Activated CD4-positive, alpha-beta T cell treated with anti-CD3 and anti-CD28 coated beads for 36 hours (primary cell): ENCODE measurements at places on chromosomes 12 and 14. TPM values are rescaled to one million over a fixed set of nuclear protein-coding genes. Genes with fewer than 3 reads are reported as not detected.

DNA sequence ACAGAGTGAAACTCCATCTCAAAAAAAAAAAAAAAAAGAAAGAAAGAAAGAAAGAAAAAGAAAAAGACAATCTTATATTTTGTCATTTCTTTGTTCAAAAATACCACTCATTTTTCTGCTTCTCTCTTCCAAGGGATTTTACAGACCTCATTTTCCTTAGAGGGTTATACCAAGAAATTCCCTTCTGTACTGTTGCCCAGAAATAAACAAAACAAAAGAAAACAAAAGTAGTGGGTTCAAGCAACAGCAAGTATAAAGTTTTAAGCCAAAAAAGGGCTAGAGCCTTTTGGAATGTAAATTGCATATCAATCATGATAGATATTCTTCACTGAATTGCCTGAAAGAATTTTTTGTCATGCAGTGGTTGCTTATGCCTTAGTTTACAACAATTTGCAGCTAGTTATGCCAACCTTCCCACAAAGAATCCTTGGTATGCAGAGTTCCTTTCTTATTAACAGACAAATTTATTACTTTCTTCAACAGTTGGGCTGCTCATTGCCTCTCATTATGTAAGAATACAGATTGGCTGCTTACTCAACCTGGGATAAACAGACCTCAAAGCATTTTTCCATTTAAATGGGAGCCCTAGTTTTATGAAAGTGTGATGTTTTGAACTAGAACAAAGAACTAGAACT, 129.1 kb upstream of the PPFIA2 start:
- no peak for DNase-seq

DNA sequence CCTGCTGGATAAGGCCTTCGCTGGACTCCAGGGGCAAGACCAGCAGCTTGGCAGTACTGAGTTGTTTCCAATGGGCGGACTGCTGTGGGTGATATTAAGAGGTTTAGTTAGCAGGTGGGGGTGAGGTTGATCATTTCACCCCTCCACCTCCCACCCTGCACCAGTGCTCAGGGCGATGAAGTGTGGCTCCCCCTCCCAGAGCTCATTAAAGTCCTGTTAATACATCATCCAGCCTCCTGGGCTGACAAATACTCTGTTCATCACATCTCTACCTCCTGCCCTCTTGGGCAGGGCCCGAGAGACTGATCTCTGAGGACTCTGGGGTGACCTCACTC, 2.4 kb upstream of the FIGNL2 start:
- no peak for DNase-seq

DNA sequence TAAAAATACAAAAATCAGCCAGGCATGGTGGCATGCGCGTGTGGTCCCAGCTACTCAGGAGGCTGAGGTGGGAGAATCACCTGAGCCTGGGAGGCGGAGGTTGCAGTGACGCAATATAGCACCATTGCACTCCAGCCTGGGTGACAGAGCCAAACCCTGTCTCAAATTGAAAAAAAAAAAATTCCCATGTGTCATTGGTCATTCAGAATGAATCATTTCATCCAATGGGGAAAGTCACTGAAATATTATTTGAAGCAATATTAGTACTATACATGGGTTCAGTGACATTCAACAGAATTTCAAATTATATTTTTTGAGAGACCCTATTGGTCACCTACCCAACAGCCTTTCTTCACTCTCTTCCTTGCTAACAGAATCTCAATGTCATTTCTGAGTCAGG, 276.1 kb downstream of the ITPR2 start:
- no peak for DNase-seq

DNA sequence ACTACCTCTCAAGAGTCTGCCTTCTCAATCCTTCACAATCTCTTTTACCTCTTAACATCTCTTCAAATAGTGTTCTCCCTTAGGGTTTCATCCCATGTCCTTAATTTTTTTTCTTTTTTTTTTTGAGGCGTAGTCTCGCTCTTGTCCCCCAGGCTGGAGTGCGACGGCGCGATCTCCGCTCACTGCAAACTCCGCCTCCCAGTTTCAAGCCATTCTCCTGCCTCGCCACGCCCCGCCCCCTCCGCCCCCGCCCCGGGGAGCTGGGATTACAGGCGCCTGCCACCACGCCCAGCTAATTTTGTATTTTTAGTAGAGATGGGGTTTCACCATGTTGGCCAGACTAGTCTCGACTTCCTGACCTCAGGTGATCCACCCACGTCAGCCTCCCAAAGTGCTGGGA, 7.0 kb upstream of the BCAT1 start:
- no peak for DNase-seq

- DNase-seq: no peak
Observed at GRCh38 chr14:95695051-95695450, 8.8 kb downstream of the TCL1B start.

DNA sequence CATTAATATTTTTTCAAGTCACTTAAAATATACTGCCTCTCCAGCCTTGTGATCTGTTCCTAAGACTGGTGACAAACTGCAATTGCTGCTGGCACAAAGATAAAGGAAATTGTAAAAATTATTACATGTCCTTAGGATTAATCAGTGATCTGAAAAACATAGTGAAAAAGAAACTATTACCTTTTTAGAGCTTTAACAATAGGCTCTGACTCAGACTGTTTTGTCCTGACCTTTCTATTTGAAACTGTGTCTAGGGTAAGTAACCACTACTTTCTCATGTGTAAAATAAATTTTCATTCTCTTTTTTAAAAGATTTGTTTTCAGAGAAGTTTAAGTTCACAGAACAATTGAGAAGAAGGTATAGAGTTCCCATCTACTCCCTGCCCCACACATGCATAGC, 80.4 kb upstream of the CLEC14A start:
- DNase-seq: no peak

- no peak for DNase-seq
Observed at GRCh38 chr14:95808371-95808770, 68.3 kb upstream of the TUNAR start.

DNA sequence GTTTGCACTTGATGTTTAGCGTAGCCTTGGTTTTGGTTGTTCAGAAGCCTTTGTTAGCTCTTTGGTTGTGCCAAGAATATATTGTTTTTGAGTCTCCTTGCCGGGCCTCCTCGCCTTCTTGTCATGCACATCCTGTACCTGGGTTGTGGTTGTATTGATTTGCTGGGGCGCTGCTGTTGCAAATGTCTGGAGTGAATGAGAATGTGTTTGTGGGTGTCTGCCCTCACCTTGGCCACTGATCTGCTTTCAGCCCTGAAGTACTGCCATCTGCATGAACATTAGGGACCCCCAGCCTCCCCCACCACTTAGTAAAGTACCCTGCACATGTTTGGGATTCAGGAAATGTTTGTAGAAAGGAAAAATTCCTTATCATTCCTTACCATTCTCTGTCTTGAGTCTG, 16.5 kb downstream of the PRKCH start:
- peak; percentile 79 for DNase-seq

GRCh38 chr12:98446682-98447081, 68.7 kb upstream of the TMPO start:
- no peak for DNase-seq

DNA sequence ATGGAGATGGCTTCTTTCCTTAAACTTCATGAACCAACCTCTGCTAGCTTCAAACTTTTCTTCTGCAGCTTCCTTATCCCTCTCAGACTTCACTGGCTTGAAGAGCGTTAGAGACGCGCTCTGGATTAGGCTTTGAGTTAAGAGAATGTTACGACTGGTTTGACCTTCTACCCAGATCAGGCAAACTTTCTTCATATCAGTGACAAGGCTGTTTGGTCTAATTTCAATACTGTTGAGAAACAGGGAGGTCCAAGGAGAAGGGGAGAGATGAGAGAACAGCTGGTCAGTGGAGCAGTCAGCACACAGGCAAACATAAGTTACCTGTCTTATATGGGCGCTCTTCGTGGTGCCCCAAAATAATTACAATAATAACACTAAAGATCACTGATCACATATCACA, 14.9 kb downstream of the SCAF11 start:
- DNase-seq: no peak

DNA sequence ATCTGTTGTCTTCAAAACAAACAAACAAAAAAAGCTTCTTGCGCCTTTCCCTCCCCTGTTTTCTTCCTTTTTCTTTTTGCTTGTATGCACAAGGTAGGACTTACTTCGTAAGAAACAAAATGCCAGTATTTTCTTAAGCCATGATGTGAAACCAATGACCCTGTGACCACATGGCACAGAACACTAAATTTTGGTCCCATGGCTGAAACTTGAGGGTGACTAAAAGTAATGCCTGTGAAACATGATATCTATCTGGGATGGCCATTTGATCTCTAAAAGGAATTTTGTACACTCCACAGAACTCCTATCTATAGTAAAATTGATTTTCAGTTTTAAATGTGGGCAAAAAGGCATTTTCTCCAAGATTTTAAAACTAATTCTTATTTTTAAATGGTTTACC, 63.6 kb downstream of the PAPOLA start:
- no peak for DNase-seq

DNA sequence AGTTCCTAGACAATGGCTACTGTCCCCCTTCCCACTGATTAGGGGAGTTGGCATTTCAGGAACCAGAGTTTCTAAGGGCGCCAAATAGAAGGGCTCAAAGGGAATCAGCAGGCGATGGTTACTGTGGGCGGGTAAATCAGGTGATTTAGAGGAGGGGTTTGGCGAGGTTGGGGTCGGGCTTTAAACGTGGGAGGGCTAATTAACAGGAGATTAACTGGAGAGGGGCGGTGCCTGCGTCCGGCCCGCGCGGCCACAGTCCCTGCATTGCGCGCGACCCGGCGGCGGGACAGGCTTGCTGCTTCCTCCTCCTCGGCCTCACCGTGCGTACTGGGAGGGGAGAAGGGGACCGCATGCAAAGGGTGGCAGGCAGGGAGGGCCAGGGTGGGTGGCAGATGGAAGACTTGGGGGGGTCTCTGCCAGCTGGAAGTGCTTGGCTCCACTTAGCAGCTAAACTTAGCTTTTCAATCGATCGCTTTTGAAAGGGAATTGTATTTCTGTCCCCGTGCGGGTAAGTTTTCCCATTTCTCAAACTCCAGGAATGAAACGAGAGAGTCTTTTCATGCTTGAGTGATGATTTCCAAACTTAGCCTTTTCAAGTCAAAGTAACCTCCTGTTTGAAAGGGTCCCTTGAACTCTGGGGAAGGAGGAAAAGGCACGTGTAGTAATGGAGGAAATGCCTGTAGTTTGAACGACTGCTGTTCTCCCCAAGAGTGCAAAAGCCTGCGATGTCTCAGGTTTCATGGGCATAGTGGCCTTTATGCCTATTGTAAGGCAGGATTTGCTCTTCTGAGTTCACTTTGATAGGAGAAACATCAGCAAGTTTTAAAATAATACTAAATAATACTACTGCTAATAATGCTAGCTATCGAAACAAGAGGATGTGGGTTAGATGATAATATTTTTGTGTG, at the start of gene MGST1:
TSS of gene MGST1 (plus strand) at position 255 of the 908 bp plus-strand sequence. CDS start 6,608 bp downstream, outside the sequence.
- no peak for DNase-seq

- no peak for DNase-seq
Observed at GRCh38 chr12:57641699-57642442, 8.9 kb upstream of the B4GALNT1 start.

DNA sequence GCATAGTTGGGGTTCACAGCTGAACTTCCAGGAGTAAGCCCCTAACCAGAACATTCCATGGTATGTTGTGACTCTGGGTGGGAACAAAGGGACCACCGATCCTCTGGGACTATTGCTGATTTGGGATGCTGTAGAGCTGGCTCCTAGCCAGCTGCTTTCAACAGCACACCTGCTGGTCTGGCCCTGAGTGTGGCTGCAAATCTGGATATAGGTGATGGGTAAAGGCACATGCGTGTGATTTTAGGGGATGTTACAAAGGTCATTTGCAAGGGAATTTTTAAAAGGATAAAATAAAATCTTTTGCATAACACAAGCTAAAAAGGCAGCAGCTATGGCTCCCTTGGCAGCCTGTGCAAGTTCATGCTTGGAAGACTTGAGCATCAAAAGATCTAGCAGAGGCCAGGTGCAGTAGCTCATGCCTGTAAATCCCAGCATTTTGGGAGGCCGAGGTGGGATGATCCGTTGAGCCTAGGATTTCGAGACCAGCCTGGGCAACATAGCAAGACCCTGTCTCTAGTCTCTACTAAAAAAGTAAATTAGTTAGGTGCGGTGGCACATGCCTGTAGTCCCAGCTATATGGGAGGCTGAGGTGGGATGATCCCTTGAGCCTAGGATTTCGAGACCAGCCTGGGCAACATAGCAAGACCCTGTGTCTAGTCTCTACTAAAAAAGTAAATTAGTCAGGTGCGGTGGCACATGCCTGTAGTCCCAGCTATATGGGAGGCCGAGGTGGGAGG, 1.6 kb downstream of the ALDH2 start:
- DNase-seq: no peak

DNA sequence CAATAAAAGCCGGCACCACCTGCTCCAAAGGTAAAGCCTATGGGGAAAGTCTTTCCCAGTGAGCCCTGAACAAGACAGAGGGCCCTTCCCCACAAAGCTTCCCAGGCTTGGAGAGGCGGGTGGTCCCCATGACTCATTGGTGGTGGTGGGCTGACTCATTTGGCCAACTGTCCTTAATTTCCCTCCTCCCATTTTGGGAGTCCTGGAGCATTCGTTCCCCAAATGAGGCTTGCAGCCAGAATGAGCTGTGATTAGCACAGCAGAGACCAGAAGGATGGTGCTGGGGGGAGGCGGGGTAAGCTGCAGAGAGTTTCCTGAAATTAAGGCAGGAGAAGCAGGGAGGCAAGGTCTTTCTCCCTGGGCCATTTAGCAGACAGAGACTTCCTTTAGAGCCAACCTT, 241.7 kb downstream of the DPF3 start:
- DNase-seq: no peak

GLI1 gene
- 0.73 TPM for total RNA-seq

GDF3 gene
- not detected for total RNA-seq

AVPR1A gene
- total RNA-seq: not detected

SLC41A2 gene
- total RNA-seq: 11.1 TPM

PPP1R36 gene
- total RNA-seq: not detected

CLEC14A gene
- not detected for total RNA-seq
